Cerebellar nuclear complex (tissue), 1 donor: ENCODE measurements at places on chromosomes 16 and 17.

DNA sequence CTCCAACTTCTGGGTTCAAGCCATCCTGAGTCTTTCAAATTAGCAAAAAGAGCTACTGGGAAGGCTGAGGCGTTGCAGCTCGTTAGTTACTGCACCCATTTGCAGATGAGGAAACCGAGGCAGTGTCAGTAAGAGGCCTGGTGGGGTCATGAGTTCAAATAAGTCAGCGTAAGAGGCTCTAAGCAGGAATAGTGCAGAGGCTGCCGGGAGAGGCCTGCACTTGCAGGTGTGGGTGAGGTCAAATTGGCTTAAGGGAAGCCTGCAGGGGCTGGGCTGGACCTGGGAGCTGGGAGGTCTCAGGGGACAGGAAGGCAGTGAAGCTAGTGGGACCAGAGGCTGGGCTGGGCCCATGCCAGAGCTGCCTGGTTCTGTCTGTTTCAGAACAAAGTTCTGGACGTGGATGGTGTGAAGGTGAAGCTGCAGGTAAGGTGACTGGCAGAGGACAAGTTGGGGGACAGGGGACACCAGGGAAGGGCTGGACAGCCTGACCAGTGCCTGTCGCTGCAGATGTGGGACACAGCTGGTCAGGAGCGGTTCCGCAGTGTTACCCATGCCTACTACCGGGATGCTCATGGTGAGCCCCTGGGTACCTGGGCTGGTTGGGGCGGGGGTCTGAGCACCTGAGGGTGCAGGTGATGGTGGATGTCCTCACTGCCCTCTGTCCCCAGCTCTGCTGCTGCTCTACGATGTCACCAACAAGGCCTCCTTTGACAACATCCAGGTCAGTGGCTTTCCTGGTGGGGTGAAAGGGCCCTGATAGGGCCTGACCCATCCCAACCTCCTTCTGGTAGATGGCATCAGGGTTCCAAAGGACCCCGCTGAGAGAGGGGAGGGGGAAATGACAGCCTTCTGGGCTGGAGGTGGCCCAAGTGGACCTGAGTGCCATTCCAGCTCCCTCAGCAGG, 3.0 kb downstream of the RAB26 start:
- no peak for DNase-seq

DNA sequence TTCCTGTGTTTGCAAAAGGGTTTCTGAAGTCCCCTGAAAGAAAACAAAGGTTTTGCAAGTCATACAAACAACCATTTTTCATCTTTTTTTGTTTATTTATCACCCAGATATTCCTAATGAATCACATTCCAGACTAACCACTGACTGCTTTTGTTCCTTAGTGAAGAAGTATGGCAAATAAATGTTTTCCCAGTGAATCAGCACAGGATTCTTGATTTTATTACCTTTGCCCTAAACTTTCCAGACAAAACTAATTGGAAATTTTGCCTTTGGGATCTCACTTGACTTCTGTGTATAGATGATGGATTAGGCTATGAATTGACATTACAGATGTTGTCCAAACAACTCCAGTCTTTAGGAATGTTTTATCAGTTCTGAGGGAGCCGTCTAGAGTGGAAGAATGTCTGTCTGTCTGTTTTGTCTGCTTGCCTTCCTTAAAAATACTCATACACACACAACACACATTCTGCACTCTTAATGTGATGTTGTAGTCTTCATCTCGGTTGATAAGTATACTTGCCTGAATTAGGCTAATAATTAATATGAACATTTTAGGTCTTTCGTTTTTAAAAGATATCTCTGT, 48.9 kb downstream of the VMP1 start:
- DNase-seq = no peak

GRCh38 chr17:67902511-67903231, 77.4 kb downstream of the BPTF start:
- DNase-seq = no peak

GRCh38 chr17:7992924-7993323, 9.5 kb upstream of the GUCY2D start:
- DNase-seq = no peak

GRCh38 chr17:57720386-57721035, 24.6 kb downstream of the CCDC182 start:
- no peak for DNase-seq

GRCh38 chr16:90054554-90054953, 22.6 kb downstream of the PRDM7 start:
- DNase-seq = no peak

GRCh38 chr17:27489045-27489715, 32.9 kb downstream of the KSR1 start:
- no peak for DNase-seq

DNA sequence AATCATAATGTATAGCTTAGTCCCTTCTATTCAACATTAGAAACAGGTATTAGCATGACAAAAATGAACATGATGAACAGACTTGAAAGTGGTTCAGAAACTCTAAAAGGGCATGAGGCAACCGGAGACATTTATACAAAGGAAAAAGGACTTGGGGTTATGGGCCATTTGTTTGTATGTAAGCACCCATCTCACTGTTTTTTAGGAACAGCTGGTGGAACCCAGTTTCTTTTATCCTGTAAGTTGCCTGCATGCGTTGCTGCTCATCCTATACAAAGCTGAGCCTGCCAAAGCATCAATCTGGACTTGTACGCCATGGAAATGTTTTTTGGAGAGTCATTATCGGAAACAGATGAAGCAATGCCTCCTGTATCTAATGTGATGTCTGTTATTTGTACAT, 72.3 kb upstream of the NACA2 start:
- no peak for DNase-seq

DNA sequence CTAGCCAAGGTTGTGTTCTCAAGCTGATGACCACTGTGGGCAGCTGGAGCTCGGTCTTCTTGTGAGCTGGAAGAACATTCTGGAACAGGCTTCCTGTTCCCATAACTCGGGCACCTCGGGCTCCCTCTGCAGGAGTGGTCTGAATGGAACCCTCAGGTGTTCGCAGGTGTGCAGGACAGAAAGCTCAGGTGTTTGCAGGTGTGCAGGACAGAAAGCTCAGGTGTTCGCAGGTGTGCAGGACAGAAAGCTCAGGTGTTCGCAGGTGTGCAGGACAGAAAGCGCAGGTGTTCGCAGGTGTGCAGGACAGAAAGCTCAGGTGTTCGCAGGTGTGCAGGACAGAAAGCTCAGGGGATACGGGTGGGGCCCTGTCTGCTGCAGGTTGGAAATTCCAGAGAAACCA, 109.0 kb upstream of the CACNG5 start:
- DNase-seq = no peak

DNA sequence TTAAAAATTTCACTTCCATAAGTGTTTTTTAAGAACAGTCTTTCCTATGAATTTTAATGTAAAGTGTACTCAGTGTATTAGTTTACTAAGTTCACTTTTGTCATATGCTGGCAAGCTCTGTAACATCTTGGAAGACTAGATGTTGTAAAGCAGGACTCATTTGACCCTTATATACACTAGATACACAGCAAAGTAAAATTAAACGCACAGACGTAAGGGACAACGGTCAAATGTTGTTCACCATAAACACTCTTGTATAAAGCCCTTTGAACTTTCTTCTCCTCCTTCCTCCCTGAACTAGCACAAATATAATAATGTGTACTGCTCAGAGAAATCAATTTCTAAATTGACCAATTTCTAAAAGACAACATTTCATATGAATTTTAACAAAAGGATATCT, 7.0 kb upstream of the GOT2 start:
- no peak for DNase-seq

GRCh38 chr16:79173919-79174318, 426.6 kb downstream of the MAF start:
- no peak for DNase-seq

GRCh38 chr17:21214777-21215541, 998 bp upstream of the TMEM11 start:
- no peak for DNase-seq

- DNase-seq = no peak
These were observed 135.4 kb upstream of the SOX9 start for GRCh38 chr17:71985111-71986039.

DNA sequence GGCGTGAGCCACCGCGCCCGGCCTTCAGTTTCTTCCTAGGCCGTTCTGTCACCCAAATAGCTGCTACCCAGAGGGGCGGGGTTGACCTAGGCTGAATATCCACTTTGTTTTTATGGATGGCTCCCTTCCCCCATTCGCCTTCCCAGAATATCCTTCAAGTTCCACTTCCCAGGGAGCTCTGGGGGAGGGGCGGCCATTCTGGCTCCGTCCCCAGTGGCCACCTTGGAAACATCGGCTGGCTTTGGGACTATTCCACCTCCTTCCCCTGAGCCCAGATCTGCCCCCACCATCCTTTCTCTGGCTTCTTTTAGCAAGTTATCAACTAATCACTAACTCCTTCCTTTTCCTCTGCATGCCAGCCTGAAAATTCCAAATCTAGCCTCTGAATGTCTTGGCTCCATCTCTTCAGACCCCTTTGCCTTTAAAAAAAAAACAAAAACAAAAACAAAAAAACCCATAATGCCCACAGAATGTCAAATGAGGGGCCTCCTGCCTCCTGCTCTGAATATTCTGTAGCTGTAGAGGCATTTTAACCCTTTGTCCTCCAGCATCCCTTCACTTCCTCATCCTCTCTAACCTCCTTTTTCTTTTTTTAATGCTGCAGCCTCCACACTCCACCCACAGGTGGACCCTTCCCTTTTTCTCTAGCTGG, 6.4 kb downstream of the ATP1B2 start:
- no peak for DNase-seq

GRCh38 chr16:67077871-67078270, 31.9 kb upstream of the PHAF1 start:
- no peak for DNase-seq

- DNase-seq = no peak
These were observed 86.3 kb downstream of the SDR42E1 start for GRCh38 chr16:81925016-81925415.

- no peak for DNase-seq
These were observed 10.2 kb downstream of the RSPRY1 start for GRCh38 chr16:57196286-57196685.

DNA sequence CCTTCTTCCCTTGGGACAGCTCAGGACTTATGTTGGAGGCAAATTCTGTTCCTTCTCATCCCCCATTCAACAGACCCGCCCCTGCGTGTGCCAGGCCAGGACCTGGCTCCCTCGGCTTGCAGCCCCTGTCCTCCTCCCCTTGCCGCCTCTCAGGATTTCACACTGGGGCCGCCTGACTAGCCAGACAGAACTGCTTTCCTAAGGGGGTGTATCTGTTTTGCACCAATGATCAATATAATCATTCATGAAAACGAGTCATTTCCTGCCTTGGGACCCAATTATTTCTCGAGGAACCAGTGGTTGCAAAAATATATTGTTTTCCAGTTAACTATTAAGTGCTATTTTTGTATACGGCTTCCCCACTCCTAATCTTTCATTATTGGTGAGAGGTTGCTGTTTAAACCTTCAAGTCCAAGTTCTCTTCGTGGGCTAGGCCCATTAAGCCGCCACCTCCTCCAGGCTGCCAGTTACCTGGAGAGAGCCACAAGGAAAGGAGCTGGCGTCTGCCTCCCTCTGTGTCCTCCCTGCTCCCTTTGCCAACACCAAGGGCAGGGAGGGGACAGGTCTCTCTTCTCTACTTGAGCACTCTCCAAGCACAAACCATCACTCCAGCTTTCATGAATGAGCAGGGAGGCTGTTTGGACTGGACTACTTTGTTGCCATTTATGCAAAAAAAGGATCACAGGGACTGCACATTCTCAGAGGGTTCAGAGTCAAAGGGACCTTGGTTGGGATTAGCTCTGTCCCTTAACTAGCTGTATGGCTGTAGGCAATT, 8.9 kb downstream of the DCAKD start:
- DNase-seq = no peak

DNA sequence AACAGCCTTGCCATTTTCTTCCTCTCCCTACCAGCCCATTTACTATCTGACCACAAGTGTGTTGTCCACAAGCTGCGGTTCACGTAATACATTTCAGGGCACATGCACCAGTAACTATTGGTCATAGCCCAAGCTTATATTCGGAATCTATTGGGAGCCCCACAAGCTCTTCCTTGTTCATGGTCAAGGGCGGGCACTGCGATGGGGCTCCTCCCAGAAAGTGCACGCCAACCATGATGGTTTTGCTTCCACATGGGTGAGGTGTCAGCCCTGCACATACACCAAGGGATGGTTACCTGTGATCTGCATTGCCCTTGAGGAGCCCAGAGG, 12.1 kb downstream of the THRA start:
- DNase-seq = no peak

GRCh38 chr17:41975099-41976083, 8.8 kb downstream of the CNP start:
- no peak for DNase-seq
